ENCODE measurements at places on chromosomes 12 and 14.

GRCh38 chr12:70960484-70960883 is 39.9 kb upstream of the PTPRR start:
- no peak for DNase-seq

GRCh38 chr14:66999978-67000377 is 189.3 kb upstream of the GARIN2 start:
- no peak for DNase-seq

DNA sequence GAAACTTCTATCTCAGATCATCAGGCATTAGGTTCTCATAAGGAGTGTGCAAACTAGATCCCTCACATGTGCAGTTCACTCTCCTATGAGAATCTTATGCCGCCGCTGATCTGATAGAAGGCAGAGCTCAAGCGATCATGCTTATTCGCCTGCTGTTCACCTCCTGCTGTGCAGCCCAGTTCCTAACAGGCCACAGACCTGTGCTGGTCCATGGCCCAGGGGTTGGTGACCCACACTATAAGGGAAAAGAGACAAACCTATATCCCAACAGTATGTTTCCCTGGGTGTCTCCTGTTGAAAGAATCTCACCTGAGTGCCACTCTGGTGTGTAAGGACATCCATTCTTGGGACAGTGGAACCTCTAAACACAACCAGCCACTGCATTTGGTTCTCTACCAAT is 186.3 kb downstream of the RIMBP2 start:
- no peak for DNase-seq

DNA sequence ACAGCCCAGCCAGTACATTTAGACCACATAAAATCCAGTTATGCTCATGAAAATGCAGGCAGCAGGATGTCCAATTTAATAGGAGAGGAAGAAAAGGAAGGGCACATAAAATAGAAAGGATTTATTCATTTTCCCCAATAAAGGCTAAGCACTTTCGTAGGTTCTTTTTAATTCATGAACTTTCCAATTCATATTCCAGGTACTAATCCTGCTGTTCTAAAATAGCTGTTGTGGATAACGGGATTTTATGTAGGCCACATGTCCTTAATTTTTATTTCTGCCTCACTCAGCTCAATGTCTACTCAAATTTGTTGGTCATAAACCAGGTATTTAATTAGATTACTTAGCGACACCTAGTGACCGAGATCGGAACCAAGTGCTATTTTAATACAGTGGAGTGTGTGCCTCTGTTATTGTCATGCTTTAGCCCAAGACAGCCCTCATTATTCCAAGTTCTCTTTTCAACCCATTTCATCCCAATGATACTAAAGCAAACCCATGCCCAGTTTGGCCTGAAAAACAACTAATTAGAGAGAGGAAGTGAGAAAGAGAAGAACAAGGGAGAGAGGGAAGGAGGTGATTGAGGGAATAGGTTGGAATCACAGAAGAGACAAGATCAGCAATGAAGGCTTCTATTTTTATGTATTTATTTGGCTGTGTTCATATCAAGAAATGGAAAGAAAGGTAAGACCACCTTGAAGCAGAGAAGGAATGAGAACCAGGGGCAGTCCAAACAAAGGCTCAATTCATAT is 45.9 kb upstream of the IFNG-AS1 start:
- peak; percentile 55 for DNase-seq

- DNase-seq, result no peak
Observed at GRCh38 chr14:50394713-50395112, 2.0 kb downstream of the CDKL1 start.

GRCh38 chr12:48954841-48955501 is 2.3 kb downstream of the ARF3 start:
- DNase-seq, result no peak
